ENCODE measurements at places on chromosomes 4 and X.

DNA sequence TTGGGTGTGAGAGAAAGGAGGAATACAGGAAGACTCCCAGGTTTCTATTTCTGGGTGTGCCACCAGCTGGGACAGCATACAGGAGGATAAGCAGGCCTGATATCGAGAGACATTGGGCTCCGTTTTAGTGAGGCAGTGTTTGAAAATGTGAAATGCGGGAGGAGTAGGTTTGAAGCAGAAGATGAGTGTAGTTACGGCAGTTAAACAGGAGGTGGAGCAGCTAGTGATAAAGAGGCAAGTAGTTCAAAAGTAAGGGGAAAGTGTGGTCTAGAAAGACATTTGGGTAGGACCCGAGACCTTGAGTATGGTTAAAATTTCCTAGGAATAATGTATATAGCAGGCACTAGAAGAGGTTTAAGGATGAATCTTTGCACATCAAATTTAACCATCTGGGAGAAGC is 42.4 kb downstream of the DCUN1D4 start:
- H3K36me3 ChIP-seq, result peaks cover 61% of the 10 kb centered on the region
- no peaks in the 10 kb centered on the region for H3K27me3 ChIP-seq
- no peaks in the 10 kb centered on the region for H3K4me1 ChIP-seq
- no peak overlapping the region for H3K4me3 ChIP-seq
- H3K27ac ChIP-seq, result no peak overlapping the region

DNA sequence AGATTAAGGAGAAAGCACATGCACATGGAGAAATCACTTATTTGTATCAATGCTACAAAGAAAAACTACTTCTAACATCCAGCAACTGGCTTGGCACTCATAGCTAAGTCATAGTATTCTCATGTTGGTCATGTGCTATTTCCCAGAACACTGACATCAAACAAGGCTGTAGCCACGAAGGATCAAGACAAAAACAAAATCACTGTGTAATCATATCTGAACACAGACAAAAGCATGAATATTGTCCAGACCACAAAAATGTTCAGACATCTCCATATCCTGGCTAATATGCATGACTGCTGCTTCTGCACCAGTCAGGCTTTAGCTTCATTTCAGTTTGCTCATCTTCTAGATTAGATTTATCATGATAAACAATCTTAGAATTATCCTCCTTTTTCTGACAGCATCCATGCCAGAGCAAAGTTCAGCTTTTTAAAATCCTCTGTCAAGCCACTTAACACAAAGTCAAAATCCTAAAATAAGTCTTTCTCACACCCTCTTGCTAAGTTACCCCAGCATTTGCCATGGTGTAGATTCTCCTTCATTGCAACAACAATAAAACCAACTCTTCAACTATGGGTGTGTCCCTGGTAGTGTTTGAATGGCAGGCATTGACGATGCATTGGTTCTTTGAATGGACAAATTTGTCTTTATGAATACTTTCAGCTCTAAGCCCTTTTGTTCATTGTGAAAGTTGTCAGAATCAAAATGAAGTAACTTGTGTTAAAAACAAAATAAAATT is 39.1 kb upstream of the NPFFR2 start:
- no peaks in the 10 kb centered on the region for H3K36me3 ChIP-seq
- no peak overlapping the region for H3K4me3 ChIP-seq
- H3K4me1 ChIP-seq, result no peaks in the 10 kb centered on the region
- DNase-seq, result no peak
- no peak overlapping the region for H3K27ac ChIP-seq
- H3K27me3 ChIP-seq, result no peaks in the 10 kb centered on the region

GRCh38 chr4:15182600-15183220 is 180.4 kb downstream of the CPEB2 start:
- H3K4me1 ChIP-seq, result no peaks in the 10 kb centered on the region
- H3K27ac ChIP-seq, result no peak overlapping the region
- DNase-seq, result no peak

- no peaks in the 10 kb centered on the region for H3K4me1 ChIP-seq
- DNase-seq, result no peak
- peak overlapping the region; percentile 41 for H3K27ac ChIP-seq
- H3K36me3 ChIP-seq, result no peaks in the 10 kb centered on the region
Observed at GRCh38 chrX:96407072-96407471, 277.6 kb upstream of the DIAPH2 start.

DNA sequence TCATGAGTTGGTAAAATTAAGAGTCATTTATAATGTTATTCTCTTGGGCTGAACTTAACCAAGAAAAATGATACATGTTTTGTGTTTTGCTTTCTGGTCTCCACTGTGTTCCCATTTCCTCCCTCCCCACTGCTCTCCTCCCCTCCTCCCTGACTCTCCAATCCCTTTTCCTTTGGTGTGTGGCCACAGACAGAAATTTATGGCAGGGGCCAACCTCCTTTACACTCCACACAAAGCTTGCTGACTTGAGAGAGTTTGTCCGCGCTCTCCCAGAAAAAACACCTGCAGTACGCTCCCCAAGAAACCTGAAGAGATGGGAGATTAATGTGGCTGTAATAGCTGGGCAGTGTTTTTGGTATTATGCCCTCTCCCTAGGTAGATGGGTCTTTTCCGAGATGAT is 88.9 kb downstream of the ALPK1 start:
- no peak for DNase-seq
- peaks cover 2% of the 10 kb centered on the region for H3K36me3 ChIP-seq
- no peaks in the 10 kb centered on the region for H3K27me3 ChIP-seq
- H3K27ac ChIP-seq, result no peak overlapping the region

GRCh38 chr4:85708468-85708867 is 233.5 kb downstream of the ARHGAP24 start:
- no peaks in the 10 kb centered on the region for H3K27me3 ChIP-seq
- DNase-seq, result no peak
- no peak overlapping the region for H3K4me3 ChIP-seq
- H3K36me3 ChIP-seq, result no peaks in the 10 kb centered on the region

GRCh38 chr4:24991015-24991414 is 39.7 kb downstream of the LGI2 start:
- H3K27me3 ChIP-seq, result no peaks in the 10 kb centered on the region
- H3K27ac ChIP-seq, result no peak overlapping the region

- H3K27ac ChIP-seq, result no peak overlapping the region
- peaks cover 69% of the 10 kb centered on the region for H3K27me3 ChIP-seq
- H3K36me3 ChIP-seq, result no peaks in the 10 kb centered on the region
- peak; percentile 71 for DNase-seq
- no peaks in the 10 kb centered on the region for H3K4me1 ChIP-seq
- peak overlapping the region; percentile 56 for H3K4me3 ChIP-seq
Observed at GRCh38 chr4:41750626-41751448, 2.3 kb upstream of the PHOX2B start.

DNA sequence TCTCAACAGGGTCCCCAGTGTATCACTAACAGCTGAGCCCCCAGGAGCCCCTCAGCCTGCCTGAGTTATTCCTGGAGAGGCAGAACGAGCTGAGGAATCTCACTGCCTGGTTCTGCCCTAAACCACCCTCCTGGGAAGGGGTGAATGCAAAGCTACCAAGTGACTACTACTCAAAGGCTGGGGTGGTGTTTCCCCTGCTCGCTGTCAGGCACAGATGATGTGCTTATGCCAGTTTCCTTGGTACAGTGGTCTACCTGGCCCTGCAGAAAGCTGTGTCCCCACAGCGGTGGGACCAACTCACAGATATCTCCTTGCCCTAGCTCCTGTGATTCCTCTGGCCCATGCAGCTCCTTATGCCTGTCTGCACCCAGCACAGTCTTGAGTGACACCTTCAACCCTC is 35.4 kb upstream of the ASMTL start:
- H3K27me3 ChIP-seq, result peaks cover 12% of the 10 kb centered on the region
- no peak overlapping the region for H3K4me3 ChIP-seq
- no peaks in the 10 kb centered on the region for H3K36me3 ChIP-seq
- H3K27ac ChIP-seq, result no peak overlapping the region
- no peak for DNase-seq

- no peak for DNase-seq
- no peak overlapping the region for H3K27ac ChIP-seq
- H3K4me1 ChIP-seq, result no peaks in the 10 kb centered on the region
Observed at GRCh38 chr4:3401436-3402171, 40.2 kb upstream of the HGFAC start.

DNA sequence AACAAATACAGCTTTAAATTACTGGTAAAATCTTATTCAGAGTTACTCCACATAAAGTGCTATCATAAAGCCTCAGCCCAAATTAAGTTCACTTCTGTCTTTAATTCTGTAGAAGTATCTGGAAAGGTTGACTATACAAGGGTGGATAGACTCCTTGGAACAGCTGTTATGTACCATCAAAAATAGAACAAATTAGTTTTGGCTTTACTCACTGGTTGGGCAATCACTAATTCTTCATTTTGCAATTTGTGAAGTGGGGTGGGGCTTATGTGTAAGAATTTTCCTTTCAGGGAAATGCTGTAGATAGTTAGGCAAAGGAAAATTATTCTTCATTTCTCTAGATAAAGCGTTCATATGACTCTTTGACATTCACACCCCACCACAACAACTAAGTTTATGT is 7.8 kb downstream of the DIAPH2 start:
- H3K27me3 ChIP-seq, result no peaks in the 10 kb centered on the region
- no peak overlapping the region for H3K27ac ChIP-seq
- H3K36me3 ChIP-seq, result no peaks in the 10 kb centered on the region
- DNase-seq, result no peak

- no peak for DNase-seq
- H3K36me3 ChIP-seq, result no peaks in the 10 kb centered on the region
- H3K4me3 ChIP-seq, result no peak overlapping the region
- no peak overlapping the region for H3K27ac ChIP-seq
- no peaks in the 10 kb centered on the region for H3K4me1 ChIP-seq
Observed at GRCh38 chr4:105050896-105051295, 95.8 kb upstream of the TET2 start.

- no peak overlapping the region for H3K4me3 ChIP-seq
- DNase-seq, result no peak
- no peaks in the 10 kb centered on the region for H3K27me3 ChIP-seq
- H3K4me1 ChIP-seq, result no peaks in the 10 kb centered on the region
- no peaks in the 10 kb centered on the region for H3K36me3 ChIP-seq
Observed at GRCh38 chrX:255923-256331, 25.3 kb upstream of the PLCXD1 start.

- H3K27ac ChIP-seq, result no peak overlapping the region
- H3K36me3 ChIP-seq, result no peaks in the 10 kb centered on the region
- no peaks in the 10 kb centered on the region for H3K27me3 ChIP-seq
Observed at GRCh38 chr4:7237873-7238272, 45.5 kb downstream of the SORCS2 start.

- no peak overlapping the region for H3K27ac ChIP-seq
- no peaks in the 10 kb centered on the region for H3K27me3 ChIP-seq
- H3K36me3 ChIP-seq, result no peaks in the 10 kb centered on the region
- no peaks in the 10 kb centered on the region for H3K4me1 ChIP-seq
Observed at GRCh38 chr4:2354118-2354517, 64.3 kb downstream of the ZFYVE28 start.

DNA sequence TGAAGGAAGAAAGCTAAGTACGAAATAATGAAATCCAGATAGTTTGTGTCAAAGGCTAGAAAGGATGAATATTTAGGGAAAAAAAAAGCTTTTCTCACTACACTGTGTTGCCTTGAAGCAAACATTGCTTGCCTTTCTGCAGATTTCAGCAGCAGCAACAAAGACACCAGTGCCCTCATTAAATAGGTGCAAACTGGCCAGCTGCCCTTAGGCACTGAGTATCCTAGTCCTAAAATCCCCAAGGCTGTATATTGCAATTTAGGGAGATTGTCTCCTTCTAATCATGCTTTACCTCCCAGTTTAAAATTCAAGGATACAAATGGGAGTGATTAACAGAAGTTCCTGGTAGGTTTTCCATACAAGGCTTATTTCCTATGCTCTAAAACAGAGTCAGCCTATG is 8.6 kb upstream of the FAT4 start:
- no peaks in the 10 kb centered on the region for H3K4me1 ChIP-seq
- DNase-seq, result no peak
- no peak overlapping the region for H3K27ac ChIP-seq
- H3K4me3 ChIP-seq, result no peak overlapping the region
- H3K36me3 ChIP-seq, result no peaks in the 10 kb centered on the region

DNA sequence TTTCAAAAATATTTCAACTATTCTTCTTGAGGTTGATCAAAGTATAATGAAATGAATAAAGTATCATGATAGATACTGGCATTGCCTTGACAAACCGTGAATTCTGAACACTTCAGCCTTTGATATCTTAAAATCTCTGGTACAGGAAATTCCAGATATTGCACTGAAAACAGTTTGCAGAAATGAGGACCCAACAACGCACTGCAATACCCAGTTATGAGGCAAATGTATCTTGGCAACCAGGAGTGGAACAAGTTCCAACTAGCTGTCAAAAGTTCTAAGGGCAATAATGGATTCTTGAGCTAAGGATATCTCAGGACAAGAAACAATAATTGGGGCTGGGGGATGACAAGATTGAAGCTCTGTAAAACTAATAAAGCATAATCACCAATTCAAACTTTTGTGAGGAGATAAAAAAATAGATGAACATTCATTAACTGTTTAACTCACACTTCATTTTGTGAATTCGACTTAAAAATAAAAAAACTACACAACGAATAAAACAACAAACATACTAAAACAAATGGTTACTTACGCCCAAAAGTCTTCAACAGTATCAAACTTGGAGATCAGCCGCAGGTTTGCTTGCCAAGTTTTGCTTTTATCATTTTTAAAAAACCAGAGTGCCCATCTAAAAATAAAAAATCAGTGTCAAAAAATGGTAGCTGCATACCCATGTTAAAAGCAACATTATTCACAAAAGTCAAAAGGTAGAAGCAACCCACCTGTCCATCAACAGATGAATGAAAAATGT is 38.1 kb downstream of the EIF4E start:
- no peak for DNase-seq
- H3K27ac ChIP-seq, result no peak overlapping the region
- no peak overlapping the region for H3K4me3 ChIP-seq
- H3K4me1 ChIP-seq, result peaks cover 5% of the 10 kb centered on the region

GRCh38 chr4:82551734-82552133 is 10.1 kb downstream of the TMEM150C start:
- no peak overlapping the region for H3K27ac ChIP-seq
- H3K36me3 ChIP-seq, result no peaks in the 10 kb centered on the region
- no peaks in the 10 kb centered on the region for H3K27me3 ChIP-seq
- no peak for DNase-seq

- no peaks in the 10 kb centered on the region for H3K4me1 ChIP-seq
- no peaks in the 10 kb centered on the region for H3K27me3 ChIP-seq
- H3K27ac ChIP-seq, result no peak overlapping the region
- no peak overlapping the region for H3K4me3 ChIP-seq
- no peaks in the 10 kb centered on the region for H3K36me3 ChIP-seq
- no peak for DNase-seq
Observed at GRCh38 chr4:83238393-83239248, 46.0 kb downstream of the COQ2 start.

DNA sequence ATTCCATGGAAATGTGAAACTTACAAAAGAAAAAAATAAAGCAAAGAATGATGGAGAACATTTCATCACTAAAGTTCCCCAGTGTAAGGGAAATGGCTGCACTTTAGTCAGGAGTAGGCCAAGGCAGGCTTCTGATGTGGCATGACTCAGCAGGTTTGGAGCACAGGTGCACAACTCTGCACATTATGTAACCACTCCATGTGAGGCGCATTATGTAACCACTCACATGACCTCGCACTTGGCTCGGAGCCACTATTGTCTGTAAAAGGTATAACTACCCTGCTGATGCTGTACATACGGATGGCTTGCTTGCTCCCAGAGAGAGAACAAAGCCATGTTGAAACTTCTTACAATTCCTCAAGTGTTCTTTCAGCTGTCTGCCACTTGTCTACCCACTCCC is 727.6 kb downstream of the TRAM1L1 start:
- no peak for DNase-seq
- H3K4me1 ChIP-seq, result no peaks in the 10 kb centered on the region
- H3K27ac ChIP-seq, result no peak overlapping the region
- H3K27me3 ChIP-seq, result no peaks in the 10 kb centered on the region
- H3K4me3 ChIP-seq, result no peak overlapping the region
